Regular cardiac myocyte (primary cell): ENCODE measurements at places on chromosomes 2 and 18. TPM values are rescaled to one million over a fixed set of nuclear protein-coding genes. Genes with fewer than 3 reads are reported as not detected.

The PAIP2B gene
- total RNA-seq: 0.58 and 1.1 TPM in 2 replicates

The REG1B gene
- not detected in 2 replicates for total RNA-seq

The TUBB8B gene
- not detected in 2 replicates for total RNA-seq

The CCDC93 gene
- 17.6 and 27.3 TPM in 2 replicates for total RNA-seq

The C2orf74 gene
- 18.3 and 21.5 TPM in 2 replicates for total RNA-seq

The ARHGAP15 gene
- not detected in 2 replicates for total RNA-seq

The COLEC11 gene
- total RNA-seq: 1.2 and 6.2 TPM in 2 replicates

The CPLX4 gene
- total RNA-seq: not detected in 2 replicates

The ASXL3 gene
- total RNA-seq: 0.19 and 1.1 TPM in 2 replicates

The EMX1 gene
- under 0.01 TPM in 2 replicates for total RNA-seq

The CD8A gene
- not detected in 2 replicates for total RNA-seq

The TNFRSF11A gene
- 0.77 and 2.3 TPM in 2 replicates for total RNA-seq

The RTP5 gene
- not detected in 2 replicates for total RNA-seq

The IL36B gene
- total RNA-seq: not detected in 2 replicates

The STON1 gene
- total RNA-seq: 3.6 and 20.0 TPM in 2 replicates

The LCT gene
- total RNA-seq: under 0.01 TPM in 1 of 2 replicates, not detected in the other

The TUBB6 gene
- 680 and 1,374 TPM in 2 replicates for total RNA-seq

The ARHGAP28 gene
- total RNA-seq: 0.77 and 5.4 TPM in 2 replicates

The IGFBP5 gene
- total RNA-seq: 363 and 386 TPM in 2 replicates

The SCN3A gene
- total RNA-seq: 0.85 and 1.9 TPM in 2 replicates

The CNDP1 gene
- total RNA-seq: not detected in 2 replicates

The FAM210A gene
- 30.9 and 40.6 TPM in 2 replicates for total RNA-seq

The RNF149 gene
- 42.2 and 63.7 TPM in 2 replicates for total RNA-seq

The CHRND gene
- total RNA-seq: not detected in 2 replicates

The BMP10 gene
- total RNA-seq: not detected in 2 replicates

The MAP2 gene
- total RNA-seq: 5.1 and 5.2 TPM in 2 replicates

The PLEKHH2 gene
- 2.7 and 11.6 TPM in 2 replicates for total RNA-seq

The UGT1A4 gene
- 0.28 TPM in 1 of 2 replicates, not detected in the other for total RNA-seq

The ALKAL2 gene
- under 0.01 TPM in 1 of 2 replicates, not detected in the other for total RNA-seq

The IKZF2 gene
- total RNA-seq: 7.9 and 9.4 TPM in 2 replicates

The TUBA4A gene
- 30.2 and 38.0 TPM in 2 replicates for total RNA-seq

The NMUR1 gene
- under 0.01 TPM in 1 of 2 replicates, not detected in the other for total RNA-seq

The LRRC30 gene
- not detected in 2 replicates for total RNA-seq

The CDC42EP3 gene
- 39.5 and 70.2 TPM in 2 replicates for total RNA-seq

The CAVIN2 gene
- total RNA-seq: 41.2 and 54.4 TPM in 2 replicates

The ACADL gene
- total RNA-seq: under 0.01 TPM in 1 of 2 replicates, not detected in the other

The ZNF397 gene
- 10.5 and 17.5 TPM in 2 replicates for total RNA-seq

The NFU1 gene
- total RNA-seq: 44.0 and 52.0 TPM in 2 replicates

The TAF1B gene
- total RNA-seq: 18.3 and 30.3 TPM in 2 replicates

The IHH gene
- total RNA-seq: not detected in 2 replicates

The EN1 gene
- not detected in 2 replicates for total RNA-seq

The PAX8 gene
- 0.38 and 1.1 TPM in 2 replicates for total RNA-seq

The HOXD10 gene
- under 0.01 and 0.19 TPM in 2 replicates for total RNA-seq

The PASK gene
- total RNA-seq: 2.3 and 7.7 TPM in 2 replicates

The GRP gene
- total RNA-seq: not detected in 2 replicates

The PROM2 gene
- total RNA-seq: under 0.01 and 0.28 TPM in 2 replicates

The CDKL4 gene
- 1.7 and 11.8 TPM in 2 replicates for total RNA-seq

The FRZB gene
- total RNA-seq: under 0.01 and 0.19 TPM in 2 replicates

The COL4A4 gene
- 4.4 and 24.0 TPM in 2 replicates for total RNA-seq

The ZNF385B gene
- not detected in 2 replicates for total RNA-seq

The PAPOLG gene
- 9.8 and 10.4 TPM in 2 replicates for total RNA-seq

The PROKR1 gene
- total RNA-seq: not detected in 2 replicates

The IL37 gene
- total RNA-seq: not detected in 2 replicates

The CCBE1 gene
- total RNA-seq: 21.4 and 39.3 TPM in 2 replicates

The ADAM23 gene
- 3.9 and 4.4 TPM in 2 replicates for total RNA-seq
